ENCODE measurements at places on chromosomes 4 and X.

GRCh38 chr4:153520801-153521329, 54.7 kb downstream of the TMEM131L start:
- DNase-seq = no peak

DNA sequence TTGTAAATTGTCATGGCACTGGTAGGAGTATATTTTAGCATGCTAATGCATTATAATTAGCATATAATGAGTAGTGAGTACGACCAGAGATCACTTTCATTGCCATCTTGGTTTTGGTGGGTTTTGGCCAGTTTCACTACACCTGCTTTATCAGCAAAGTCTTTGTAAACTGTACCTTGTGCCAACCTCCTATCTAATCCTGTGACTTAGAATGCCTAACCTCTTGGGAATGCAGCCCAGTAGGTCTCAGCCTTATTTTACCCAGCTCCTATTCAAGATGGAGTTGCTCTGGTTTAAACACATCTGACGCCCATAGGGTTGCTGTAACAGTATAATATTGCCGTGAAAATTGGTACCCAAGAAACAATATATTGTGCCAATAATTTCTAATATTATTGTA, 159.4 kb downstream of the MAGEB5 start:
- DNase-seq = no peak

DNA sequence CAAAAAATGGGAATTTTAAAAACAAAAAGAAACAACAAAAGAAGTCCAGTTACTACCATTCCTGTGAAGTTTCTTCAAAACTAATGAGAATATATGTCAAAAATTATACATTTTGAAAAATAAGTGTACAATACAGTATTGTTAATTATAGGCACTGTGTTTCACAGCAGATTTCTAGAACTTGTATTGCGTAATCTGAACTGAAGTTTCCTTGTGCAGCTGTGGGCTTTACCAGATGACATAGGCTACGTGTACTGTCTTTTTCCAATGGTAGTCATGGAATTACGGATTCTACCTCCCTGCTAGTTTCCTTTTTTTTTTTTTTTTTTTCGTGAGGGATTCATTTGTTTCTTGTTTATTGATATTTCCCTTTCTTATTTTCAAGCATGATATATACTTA, 113.8 kb upstream of the GABRA2 start:
- no peak for DNase-seq

DNA sequence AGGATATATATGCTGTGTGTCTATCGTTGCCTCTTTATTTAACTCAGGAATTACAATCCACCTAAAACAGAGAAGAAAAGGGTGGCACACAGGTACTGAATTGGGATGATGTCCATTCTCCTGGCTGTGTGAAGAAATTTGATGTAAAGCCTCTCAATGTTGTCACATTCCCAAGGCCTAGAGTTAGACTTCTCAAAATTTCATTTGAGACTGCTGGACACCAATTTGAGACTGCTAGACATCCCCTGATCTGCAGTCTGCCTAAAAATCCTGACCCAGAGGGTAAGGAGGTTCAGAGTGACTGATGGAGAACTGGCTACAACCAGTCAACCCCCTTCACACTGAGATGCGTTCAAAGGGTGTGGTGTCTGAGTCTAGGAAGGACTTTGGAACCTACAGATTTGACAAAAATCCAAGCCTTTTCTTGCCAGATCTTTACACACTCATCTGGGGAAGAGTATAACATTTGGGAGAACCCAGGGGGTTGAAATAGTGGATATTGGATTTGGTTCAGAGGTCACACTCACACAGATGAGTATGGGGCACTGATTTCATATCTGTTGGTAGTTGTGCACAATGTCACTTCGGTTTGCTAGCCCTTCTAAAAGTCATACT, 4.9 kb upstream of the PRDM8 start:
- no peak for DNase-seq

DNA sequence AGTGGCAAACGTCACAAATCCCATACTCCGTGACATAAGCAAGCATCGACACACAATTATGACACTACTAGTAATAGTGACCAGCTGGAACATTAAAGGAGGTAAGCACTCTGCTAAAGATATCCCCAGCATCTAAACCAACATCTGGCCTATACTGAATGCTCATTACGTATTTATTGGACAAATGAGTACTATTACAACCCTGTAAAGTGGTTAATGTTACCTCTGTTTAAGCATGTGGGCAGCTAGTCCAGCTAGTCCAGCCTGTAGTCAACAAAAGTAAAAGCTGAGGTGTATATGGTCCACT, 419 bp upstream of the RPGR start:
- no peak for DNase-seq

DNA sequence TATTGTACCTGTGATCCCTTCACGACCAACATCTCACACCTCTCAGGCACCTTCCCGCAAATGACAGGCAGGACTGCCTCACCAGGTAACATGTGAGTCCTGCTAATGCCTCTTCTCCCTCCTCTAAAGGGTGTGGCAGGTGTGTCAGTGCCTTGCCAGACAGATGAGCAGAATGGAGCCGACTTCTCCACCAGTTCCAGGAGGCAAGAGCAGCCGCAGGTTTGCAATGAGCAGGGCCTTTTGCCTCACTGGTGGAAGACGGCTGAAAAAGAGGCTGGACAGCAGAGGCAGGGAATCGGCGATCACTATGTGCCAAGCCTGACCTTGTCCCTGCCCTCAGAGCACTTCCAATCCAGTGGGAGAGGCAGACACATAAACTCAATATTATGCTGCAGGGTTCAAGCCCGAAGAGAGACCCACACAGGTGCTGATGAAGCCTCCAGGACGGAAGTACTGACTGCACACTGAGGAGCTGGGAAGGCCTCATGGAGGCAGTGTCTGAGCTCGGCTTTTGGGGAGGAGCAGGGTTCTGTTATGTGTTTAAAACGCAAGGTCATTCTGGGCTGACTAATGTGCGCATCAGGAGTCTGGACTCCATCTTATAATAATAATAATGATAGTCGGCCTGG, 57.9 kb downstream of the C4orf50 start:
- no peak for DNase-seq

GRCh38 chr4:149120331-149121022, 678.3 kb upstream of the NR3C2 start:
- no peak for DNase-seq

- DNase-seq = no peak
Measured at GRCh38 chr4:10185518-10186227, 69.1 kb upstream of the WDR1 start.

DNA sequence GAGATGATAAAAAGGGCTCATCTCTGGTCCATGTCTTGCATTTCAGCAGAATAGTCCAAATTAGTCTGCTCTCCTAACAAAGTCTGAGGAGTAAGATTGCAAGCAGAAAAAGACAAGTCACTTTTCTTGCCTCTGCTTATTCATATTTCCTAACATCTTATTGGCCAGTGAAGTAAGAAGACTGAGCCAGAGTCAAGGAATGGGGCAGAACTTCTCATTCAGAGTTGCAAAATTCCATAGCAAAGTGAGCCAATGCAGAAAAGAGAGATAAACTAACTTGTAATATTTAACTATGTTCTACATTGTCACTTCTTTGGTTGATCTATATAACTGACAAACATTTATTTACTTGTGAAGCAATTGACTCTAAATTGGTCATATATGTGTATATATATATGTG, 2304.0 kb downstream of the ARAP2 start:
- DNase-seq = no peak

GRCh38 chrX:132795181-132795580, 163.2 kb downstream of the HS6ST2 start:
- no peak for DNase-seq

DNA sequence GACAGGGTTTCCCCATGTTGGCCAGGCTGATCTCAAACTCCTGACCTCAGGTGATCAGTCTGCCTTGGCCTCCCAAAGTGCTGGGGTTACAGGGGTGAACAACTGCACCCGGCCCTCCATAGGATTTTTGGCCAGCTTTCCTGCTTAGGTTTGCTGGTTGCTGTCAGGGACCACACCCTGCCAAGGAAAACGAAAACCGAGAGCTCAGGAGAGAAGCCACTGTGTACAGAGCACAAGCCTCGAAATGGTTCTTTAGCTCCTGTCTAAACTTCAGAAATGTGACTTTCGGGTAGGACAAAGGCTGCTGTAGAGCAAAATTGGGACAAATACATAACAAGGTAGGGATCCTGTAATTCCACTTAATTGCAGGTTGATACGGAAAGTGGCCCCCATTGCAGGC, 146.3 kb upstream of the ATP6AP2 start:
- no peak for DNase-seq
